Activated CD4-positive, alpha-beta T cell treated with anti-CD3 and anti-CD28 coated beads, Interleukin-2, amount 10 ng/mL, durations not matched to agents 24 days and 14 days (primary cell): ENCODE measurements at places on chromosomes 2 and 18. TPM values are rescaled to one million over a fixed set of nuclear protein-coding genes. Genes with fewer than 3 reads are reported as not detected.

The CD226 gene
- total RNA-seq, result 121 and 123 TPM in 2 replicates

DNA sequence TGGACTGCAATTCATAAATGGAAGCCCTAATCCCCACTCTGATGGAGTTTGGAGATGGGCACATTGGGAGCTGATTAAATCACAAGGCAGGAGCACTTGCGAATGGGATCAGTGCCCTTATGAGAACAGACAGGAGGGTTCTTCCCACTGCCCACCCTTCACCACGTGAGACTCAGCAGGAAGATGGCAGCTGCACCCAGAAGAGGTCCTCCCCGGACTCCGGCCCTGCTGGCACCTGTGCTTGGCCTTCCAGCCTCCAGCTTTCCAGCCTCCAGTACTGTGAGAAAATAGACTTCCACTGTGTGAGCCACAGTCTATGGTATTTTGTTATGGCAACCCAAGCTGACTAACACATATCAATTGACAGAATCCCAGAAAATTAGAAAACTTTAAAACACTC lies 267.6 kb upstream of the SALL3 start:
- H3K27ac ChIP-seq, result no peak overlapping the region
- no peaks in the 10 kb centered on the region for H3K27me3 ChIP-seq
- no peaks in the 10 kb centered on the region for H3K36me3 ChIP-seq
- no peak overlapping the region for H3K4me3 ChIP-seq
- H3K4me1 ChIP-seq, result no peaks in the 10 kb centered on the region
- no peak for DNase-seq

DNA sequence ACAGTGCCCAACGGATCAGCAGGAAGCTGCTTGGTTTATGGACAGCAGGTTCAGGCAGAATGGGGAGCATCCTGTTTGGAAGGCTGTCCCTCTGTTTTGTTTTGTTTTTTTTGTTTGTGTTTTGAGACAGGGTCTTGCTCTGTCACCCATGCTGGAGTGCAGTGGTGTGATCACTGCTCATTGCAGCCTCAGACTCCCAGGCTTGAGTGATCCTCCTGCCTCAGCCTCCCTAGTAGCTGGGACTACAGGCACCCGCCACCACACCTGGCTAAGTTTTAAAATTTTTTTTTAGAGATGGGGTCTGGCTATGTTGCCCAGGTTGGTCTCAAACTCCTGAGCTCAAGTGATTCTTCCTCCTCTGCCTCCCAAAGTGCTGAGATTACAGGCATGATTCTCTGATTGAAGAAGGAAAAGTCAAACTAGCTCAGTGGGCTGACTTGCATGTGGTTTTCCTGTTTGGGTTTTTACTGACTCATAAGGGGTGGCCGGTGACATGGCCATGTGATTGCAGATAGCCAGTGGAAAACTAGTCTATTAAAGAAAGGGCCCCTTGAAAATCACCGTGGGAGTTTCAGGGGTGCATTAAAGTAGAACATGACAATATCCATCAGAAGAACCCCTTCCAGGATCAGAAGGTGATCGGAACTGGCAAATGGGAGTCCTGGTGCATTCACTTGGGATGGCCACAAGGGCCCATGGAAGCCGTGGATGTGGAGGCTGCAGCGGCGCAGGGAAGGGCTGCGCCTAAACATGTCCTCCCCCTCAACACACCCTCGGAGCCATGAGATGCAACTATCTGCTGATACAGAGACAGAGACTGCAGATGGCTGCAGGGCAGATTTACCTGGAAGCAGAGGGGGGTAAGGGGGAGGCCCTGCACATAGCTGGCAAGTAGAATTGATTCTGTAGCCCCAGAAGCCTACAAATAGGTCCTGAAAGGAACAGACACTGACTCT lies 26.5 kb downstream of the AQP12B start:
- peaks cover 60% of the 10 kb centered on the region for H3K27me3 ChIP-seq
- no peak overlapping the region for H3K4me3 ChIP-seq
- H3K27ac ChIP-seq, result no peak overlapping the region
- peak; percentile 65 for DNase-seq
- H3K4me1 ChIP-seq, result peaks cover 11% of the 10 kb centered on the region

- DNase-seq, result no peak
- peaks cover 45% of the 10 kb centered on the region for H3K36me3 ChIP-seq
- H3K4me1 ChIP-seq, result peaks cover 16% of the 10 kb centered on the region
- peaks cover 38% of the 10 kb centered on the region for H3K27me3 ChIP-seq
- H3K27ac ChIP-seq, result no peak overlapping the region
- peak overlapping the region; percentile 95 for H3K4me3 ChIP-seq
Measured at GRCh38 chr2:74496997-74497776, 2.2 kb downstream of the LBX2 start.

- H3K4me3 ChIP-seq, result no peak overlapping the region
- peaks cover 12% of the 10 kb centered on the region for H3K4me1 ChIP-seq
- peaks cover 2% of the 10 kb centered on the region for H3K27me3 ChIP-seq
Measured at GRCh38 chr18:3213300-3214059, 6.3 kb downstream of the MYOM1 start.

The MBD2 gene
- 195 and 200 TPM in 2 replicates for total RNA-seq

GRCh38 chr2:109174214-109174613 lies 45.2 kb downstream of the SH3RF3 start:
- H3K36me3 ChIP-seq, result no peaks in the 10 kb centered on the region
- peaks cover 17% of the 10 kb centered on the region for H3K27me3 ChIP-seq
- H3K27ac ChIP-seq, result no peak overlapping the region

The MCM6 gene
- 196 and 197 TPM in 2 replicates for total RNA-seq

- peaks cover 43% of the 10 kb centered on the region for H3K36me3 ChIP-seq
- H3K4me3 ChIP-seq, result no peak overlapping the region
- peaks cover 59% of the 10 kb centered on the region for H3K4me1 ChIP-seq
- H3K27ac ChIP-seq, result no peak overlapping the region
Measured at GRCh38 chr2:148718039-148718438, 73.5 kb downstream of the EPC2 start.

The PROM2 gene
- total RNA-seq, result 0.54 and 1.4 TPM in 2 replicates

DNA sequence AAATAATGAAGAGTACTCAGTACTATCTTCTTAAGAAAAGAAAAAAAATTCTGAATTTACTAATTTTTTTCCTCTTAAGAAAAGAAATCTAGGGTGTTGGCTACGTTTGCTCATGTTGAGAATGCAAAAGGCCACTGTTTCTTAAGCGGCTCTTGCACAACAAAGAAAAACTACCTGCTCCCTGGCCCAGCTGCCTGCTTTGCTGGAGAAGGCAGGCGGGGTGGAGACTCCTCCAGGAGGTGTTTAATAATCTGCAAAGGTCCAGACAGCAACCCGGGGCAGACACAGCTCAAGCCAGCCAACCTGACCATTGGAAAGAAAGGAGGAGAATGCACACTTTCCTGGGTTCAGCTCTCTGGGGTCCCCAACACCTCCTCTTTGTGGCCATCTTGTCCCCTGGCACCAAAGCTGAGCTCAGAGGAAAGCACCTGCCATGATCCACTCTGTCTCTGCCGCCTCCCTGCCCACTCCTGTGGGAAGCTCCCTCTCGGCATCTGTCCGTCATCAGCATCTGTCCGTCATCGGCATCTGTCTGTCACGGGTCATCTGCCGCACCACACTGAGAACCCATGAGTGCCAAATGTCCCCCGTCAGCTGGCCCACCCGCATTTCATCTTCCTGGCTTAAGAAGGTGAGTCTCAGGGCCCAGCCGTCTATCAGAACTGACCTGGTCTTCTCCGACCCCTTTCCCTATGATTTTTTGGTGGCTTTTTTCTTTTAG lies 11.9 kb downstream of the ZNF516 start:
- no peak overlapping the region for H3K27ac ChIP-seq
- no peak for DNase-seq
- H3K27me3 ChIP-seq, result peaks cover 24% of the 10 kb centered on the region

DNA sequence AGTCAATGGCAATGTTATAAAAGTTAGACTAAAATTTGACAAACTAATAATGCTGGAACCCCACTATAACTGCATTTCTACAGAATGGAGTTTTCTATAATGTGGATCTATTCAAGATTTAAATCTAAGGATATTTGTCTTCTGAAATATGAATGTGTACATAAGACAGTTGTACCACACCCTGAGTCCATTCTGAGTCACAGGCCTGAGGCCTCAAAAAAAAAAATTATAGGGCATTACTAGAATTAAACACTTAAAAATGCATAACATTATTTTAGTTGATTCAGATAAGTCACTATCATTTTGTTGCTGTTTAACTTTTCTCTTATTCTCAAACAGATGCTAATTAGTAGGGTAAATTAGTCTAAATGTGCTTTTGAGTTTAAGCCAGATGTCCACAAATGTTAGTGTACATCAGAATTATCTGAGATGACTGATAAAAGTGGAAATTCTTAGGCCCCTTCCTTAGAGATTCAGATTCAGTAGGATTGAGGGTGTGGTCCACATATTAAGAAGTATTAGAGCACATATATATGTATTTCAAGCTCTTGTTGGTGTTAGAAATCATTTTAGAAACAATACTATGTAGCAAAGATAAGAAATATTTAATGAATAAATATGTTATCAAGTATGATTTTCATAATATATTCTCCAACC lies 42.4 kb upstream of the COL5A2 start:
- H3K4me1 ChIP-seq, result no peaks in the 10 kb centered on the region
- no peaks in the 10 kb centered on the region for H3K36me3 ChIP-seq
- no peak overlapping the region for H3K4me3 ChIP-seq
- H3K27ac ChIP-seq, result no peak overlapping the region
- DNase-seq, result no peak
- no peaks in the 10 kb centered on the region for H3K27me3 ChIP-seq

The UGT1A7 gene
- not detected in 2 replicates for total RNA-seq

The CXCR1 gene
- not detected in 2 replicates for total RNA-seq

The WDFY1 gene
- total RNA-seq, result 25.3 and 27.8 TPM in 2 replicates
